Right cardiac atrium (tissue), 5 donors: ENCODE measurements at places on chromosomes 7 and 10. TPM values are rescaled to one million over a fixed set of nuclear protein-coding genes. Genes with fewer than 3 reads are reported as not detected.

DNA sequence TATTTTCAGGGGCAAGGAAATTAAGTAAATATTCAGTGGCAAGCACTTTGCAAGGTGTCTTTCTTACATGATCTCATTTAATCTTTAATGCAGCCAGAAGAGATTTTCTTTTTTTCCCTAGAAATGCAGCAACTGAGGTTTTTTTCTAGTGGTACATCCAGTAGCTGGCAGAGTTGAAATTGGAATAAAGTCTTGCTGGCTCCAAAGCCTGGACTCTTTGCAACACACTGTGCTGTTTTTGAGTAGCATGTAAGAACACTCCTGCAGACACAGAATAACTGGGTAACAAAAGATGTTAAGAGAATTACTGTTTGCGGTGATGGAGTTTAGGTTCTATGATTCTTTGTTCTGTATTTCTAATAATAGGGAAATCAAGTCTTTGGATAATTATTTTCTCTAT is 123.6 kb downstream of the PON1 start:
- no peak for DNase-seq

The TRIM74 gene
- 0.27 TPM for polyA plus RNA-seq

GRCh38 chr7:151795168-151795811 is 81.6 kb downstream of the PRKAG2 start:
- peak; percentile 37 for DNase-seq

DNA sequence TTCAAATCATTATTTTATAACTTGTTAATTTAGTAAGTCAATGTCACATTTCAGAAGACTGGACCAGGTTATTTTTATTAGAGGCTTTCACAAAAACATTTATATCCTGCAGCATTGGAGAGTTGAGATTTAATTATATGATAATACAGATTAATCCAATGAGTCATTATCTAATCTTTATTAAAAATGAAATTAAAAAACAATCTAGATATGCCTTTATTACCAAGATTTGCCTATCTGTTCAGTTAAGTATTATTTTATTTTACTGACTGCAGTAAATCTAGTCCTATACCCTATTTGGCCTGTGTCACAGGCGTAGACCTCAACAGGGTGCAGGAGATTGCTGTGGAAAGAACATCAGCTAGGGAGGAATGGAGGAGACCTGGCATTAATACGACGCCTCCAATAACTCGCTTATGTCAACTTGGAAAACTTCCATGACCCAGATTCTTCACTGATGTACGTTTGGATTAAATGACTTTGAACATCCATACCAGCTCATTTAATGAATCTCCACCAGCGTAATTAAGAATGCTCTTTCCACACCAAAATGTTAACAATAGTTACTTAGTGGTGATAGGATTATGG is 18.2 kb downstream of the PAXIP1 start:
- DNase-seq: no peak

- DNase-seq: no peak
Observed at GRCh38 chr10:114482480-114483304, 78.4 kb upstream of the AFAP1L2 start.

The CALML3 gene
- not detected for polyA plus RNA-seq

DNA sequence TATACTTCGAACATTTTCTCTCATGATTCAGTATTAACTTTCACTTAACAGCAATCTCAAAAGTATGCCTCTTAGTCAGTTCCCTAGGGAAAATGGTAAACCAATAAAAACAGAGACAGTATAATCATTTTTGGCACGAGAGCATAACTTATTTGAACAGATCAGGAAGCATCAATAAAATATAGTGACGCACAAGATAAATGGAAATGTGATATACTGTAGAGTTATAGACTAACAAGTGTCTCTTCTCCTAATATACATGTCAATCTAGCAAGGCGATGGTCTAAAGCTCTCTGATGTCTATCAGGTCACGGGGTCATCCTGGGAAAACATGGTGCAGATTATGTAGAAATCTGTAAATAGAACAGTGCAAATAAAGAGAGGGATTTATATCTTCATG is 131.6 kb downstream of the HGF start:
- DNase-seq: no peak

GRCh38 chr7:138186951-138187351 is 110.7 kb downstream of the AKR1D1 start:
- no peak for DNase-seq
